ENCODE measurements at places on chromosomes 4 and X.

DNA sequence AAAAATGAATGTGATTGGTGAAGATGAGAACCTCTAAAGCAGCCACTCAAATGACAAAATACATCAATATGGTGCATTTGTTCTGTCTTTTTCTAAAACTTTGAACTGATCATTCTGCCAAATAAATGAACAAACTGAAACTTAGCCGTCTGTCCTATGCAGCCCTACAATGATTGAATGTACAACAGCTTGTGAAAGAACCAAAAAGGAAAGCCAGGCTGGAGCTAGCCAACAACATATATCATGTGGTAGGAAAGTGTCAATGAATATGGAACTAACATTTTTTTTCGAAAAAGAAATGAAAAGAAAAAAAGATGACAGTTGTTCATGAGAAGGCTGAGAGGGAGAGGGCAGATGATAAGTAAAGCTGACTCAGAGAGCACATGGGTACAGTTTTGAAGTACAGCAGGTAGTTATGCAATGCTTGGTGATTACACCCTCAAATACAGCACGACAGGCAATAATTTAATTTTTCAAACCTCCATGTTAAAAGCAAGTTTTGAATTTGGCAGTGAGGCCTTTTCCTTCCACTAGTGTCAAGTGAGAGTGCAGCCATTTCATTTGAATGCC, 21.2 kb upstream of the SLC7A11 start:
- DNase-seq: no peak

- DNase-seq: no peak
Observed at GRCh38 chrX:30282527-30282926, 26.7 kb downstream of the NR0B1 start.

GRCh38 chr4:184728858-184729257, 5.0 kb downstream of the CENPU start:
- no peak for DNase-seq

DNA sequence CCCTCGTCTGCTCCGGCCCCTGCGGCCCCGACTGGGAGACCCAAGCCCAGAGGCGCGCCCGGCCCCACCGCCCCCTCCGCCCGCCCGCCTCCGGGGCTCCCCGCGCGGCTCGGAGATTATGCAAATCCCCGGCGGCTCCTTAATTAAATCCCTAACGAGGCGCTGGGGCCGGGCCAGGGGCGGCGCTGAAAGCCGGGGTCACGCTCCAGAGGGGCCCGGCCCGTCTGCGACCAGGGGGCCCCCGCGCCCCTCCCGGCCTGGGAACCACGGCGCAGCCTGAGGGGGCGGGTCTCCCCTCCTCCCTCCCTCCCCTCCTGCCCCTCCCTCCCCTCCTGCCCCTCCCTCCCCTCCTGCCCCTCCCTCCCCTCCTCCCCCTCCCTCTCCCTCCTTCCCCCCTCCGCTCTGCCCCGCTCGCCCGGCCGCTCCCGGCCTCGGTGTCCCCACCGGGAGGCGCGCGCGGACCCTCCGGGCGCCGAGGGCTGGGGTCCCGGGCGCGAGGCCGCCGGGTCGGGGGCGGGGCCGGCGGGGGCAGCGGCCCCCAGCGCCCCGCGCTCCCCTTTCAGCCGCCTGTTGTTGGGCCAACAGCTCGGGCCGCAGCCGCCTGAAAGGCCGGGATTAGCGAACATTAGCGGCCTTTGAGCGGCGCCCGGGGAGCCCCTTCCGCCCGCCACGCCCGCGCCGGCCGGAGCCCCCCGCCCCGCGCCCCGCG, 25.9 kb upstream of the FGFR3 start:
- DNase-seq: no peak

- no peak for DNase-seq
Observed at GRCh38 chr4:74267998-74268606, 40.2 kb upstream of the EPGN start.

DNA sequence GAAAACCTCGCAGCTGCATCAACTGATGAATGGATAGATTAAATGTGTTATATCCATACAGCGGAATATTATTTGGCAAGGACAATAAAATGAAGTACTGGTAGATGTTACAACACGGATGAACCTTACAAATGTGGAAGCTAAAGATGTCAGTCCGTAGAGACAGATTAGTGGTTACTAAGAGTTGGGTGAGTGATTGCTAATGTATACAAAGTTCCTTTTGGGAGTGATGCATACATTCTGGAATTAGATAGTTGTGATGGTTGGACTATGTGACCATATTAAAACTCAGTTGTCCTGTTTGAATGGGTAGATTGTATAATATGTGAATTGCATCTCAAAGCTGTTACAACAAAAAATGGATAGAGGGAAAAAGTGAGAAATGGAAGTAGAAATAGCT, 2.8 kb downstream of the FIP1L1 start:
- no peak for DNase-seq
